ENCODE measurements at places on chromosomes 5 and 9.
A peak's percentile ranks its signal among the peaks of the same experiment; 100 is the strongest.

GRCh38 chr9:34690983-34691935 lies at the start of gene CCL19:
Gene CCL19, minus strand, starts transcription at chr9:34691276. Its CDS starts 137 bp downstream, at chr9:34691139.
- no peak for DNase-seq

GRCh38 chr9:83754383-83754977 lies 46.7 kb upstream of the UBQLN1 start:
- no peak for DNase-seq

DNA sequence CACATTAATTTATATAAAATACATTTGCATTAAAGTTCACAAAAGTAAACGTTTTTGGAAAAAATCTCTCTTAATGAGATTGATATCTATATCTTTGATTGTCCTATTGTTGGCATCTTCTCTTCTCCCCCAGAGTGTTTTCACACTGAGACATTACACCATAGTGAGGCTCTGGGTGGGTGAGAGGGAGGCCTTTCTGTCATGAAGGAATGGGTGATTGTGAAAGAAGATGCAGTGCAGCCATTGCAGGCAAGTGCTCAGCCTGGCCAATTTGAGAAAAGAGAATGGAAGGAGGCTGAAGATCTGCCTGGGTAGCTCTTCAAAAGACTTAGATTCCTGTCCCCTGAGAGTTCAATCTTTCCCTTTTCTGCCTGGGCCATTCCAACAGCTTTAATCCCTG lies 140.8 kb downstream of the SLC12A2 start:
- no peak for DNase-seq

DNA sequence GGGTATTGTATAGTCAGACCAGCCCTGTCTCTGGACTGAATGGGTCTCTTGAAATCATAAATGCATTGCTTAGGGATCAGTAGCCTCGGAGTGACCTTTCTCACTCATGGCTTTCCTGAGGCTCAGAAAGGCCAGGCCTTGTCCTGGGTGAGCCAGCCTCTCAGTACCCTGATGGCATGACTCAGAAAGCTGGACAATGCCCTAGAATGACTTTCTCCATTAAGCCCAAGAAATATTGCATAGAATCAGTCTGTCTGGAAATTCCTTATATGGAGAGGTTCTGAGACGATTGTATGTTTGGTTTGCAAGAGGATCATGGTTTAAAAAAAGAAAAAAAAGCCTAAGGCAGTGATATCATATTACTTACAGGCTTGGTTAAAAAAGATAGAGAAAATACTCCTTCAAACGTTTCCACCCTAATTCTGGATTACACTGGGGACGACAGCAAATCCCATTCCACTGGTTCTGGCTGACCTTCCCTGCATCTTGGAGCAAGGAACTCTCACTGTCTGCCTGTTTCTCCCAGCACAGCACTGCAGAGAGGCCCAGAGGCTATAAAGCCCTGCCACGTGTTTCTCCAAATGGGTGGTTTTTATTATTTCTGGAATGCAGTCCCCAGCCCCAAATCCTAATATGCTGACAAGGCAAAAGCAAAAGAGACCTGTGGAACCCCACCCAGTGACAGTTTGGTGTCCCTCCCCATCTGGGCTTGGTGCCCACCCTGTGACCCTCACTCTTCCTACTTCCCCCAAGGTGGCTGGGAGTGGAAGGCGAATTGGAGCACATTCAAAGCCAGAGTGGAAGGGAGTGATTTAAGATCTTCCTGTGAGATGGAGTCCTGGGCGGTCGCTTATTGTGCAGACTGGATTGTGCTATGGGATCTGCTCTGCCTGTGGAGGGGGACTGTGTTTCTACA lies 34.4 kb downstream of the MAP1B start:
- no peak for DNase-seq

- DNase-seq = peak; percentile 54
Observed at GRCh38 chr9:112074250-112075008, 100.7 kb downstream of the SUSD1 start.

- no peak for DNase-seq
Observed at GRCh38 chr5:2188661-2189060, 305.9 kb upstream of the IRX4 start.

- DNase-seq = no peak
Observed at GRCh38 chr5:38524022-38524421, 32.4 kb downstream of the LIFR start.

- DNase-seq = no peak
Observed at GRCh38 chr9:106467865-106468164, 395.2 kb upstream of the ZNF462 start.

DNA sequence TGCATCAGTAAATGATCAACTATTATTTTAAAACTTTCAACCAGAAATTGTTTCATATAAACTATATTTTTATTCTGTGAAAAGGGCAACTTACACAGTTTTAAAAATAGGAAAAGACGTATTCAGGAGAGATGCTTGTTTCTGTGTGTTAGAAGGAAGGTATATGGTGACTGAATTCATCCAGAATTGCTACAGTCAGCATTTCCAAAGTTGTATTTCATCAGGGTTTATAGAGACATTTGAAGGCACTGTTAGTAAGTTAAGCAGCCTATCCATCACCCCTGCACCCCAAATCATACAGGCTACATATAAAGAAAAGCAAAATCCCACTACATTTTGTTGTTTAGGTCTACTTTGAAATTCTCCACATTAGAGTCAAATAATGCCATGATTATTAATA lies 716.0 kb downstream of the KCTD16 start:
- DNase-seq = no peak

DNA sequence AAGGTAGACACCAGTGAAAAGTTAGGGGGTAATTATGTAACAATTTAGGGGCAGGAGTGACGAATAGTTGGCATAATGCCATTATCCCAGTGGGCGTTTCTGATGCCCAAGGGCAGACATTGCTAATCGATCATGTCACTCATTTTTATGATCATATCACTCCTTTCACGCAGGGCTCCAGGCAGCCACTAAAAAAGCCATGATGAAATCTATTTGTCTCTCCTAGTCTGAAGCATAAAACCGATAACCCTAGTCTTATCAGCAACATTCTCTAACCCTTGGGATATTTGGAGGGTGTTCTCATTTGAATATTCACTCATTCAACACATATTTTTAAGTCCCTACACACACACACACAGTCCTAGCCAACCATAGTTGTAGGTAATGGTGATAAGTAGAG lies 114.9 kb downstream of the NMUR2 start:
- DNase-seq = no peak

GRCh38 chr5:142152384-142152732 lies 43.8 kb downstream of the NDFIP1 start:
- peak; percentile 26 for DNase-seq

DNA sequence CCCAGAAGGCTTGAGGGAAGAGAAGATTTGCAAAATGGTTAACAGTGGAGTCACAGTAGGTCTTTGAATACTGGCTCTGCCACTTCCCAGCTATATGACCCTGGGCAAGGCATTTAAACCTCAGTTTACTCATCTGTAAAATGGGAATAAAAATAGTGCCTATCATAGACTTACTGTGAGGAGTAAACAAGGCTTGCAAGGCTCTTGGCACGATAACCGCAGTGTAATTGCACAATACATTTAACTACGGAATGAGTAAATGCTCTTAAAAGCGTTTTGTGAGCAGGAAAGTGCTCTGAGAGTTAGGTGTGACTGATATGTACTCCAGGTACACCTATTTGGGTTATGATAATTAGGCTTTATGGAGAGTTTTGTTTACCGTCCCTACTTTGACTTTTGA lies 8.4 kb downstream of the SLC36A3 start:
- no peak for DNase-seq

GRCh38 chr9:93954434-93955061 lies 607 bp downstream of the BARX1 start:
- no peak for DNase-seq

DNA sequence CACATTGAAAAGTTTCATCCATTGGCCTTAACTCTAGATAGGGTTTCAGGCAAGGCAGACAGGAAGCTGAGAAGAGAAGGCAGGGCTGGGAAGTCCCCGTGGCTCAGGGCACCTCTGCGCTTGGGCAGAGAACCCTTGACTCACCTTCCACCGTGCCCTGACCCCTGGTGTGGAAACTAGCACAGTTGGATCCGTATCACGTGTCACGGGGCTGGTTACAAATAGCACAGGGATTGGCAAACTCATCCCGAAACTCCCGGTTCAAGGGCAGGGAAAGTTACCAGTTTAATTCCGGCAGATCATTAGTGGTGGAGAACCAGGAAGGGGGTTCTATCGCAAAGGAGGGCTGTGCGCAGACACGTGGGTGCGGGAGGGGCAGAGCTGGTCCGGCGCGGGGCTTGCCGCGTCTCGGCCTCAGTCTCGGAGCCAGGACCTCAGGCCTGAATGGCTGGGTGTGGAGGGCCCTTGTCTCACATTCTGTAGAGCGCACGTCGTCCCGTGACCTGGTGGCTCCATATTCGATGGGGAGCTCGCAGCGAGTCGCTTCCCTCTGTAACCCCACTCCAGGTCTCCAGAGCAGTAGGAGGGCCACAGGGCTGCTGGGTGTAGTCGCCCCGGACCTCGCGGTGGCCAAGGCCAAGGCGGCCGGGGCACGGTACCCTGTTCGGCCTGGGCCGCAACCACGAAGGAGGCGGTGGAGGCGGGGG lies 771 bp upstream of the TMEM171 start:
- DNase-seq = no peak

DNA sequence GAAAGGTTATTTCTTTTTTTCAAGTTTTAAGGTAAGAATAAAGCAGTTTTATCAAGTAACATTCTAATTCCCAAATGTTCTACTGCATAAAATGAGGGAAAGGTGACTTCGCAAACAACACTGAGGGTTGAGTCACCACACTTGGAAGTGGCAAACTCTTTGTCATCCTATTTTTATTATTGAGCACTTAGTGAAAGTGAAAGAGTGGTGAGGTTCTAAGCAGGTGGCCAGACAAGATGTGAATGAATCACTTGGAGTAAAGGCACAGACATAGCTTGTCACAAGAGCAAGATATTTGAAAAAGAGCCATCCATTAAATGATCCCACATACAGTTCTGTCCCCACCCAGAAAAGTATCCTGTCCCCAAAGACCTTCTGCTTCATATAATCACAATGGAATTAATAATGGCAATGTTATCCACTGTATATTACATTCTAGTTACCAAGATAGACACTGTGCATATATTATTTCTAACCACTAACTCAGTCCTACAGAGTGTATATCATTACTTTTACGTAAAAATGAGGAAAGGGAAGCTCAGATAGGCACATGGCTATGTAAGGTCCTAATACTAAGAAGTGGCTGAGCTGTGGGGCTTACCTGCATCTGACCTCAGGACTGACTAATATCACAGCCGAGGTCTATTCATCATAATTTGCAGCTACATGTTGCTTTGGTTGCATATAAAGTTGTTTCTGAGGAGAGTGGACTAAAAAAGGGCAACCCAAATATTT lies 730.4 kb upstream of the MEF2C start:
- DNase-seq = no peak
